ENCODE measurements at places on chromosomes 2 and 18. TPM values are rescaled to one million over a fixed set of nuclear protein-coding genes. Genes with fewer than 3 reads are reported as not detected.

DNA sequence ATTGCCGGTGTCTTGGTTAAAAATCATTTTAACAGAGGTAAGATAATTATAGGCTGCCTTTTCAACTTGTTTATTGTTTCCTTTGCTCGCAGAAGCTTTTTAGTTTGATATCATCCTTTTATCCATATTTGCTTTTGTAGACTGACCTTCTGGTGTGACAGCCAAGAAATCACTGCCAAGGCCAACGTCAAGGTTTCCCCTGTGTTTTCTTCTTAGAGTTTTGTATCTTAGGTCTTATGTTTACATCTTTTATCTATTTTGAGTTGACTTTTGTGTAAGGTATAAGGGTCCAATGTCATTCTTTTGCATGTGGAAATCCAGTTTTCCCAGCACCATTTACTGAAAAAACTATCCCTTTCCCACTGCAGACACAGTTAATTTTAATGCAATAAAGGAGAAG is 129.0 kb upstream of the ZFP36L2 start:
- DNase-seq = no peak

DNA sequence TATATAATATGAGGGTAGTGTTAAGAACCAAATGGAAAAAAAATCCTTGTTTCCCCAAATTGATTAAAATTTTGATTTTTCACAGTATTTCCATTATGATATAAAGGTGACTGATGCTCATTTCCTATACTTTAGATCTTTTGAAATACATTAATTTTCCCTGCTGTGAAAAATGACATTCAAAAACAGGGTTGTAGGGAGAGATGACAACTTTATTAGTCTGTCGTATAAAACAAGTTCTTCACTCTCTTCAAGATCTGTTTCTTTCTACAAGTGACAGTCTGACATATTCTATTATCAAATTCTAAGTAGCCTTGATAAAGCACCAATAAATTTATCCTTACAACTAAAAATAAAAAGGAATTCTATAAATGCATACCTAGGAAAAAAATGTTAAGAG is 45.3 kb upstream of the VWC2L start:
- DNase-seq = no peak

The CIDEA gene
- total RNA-seq = not detected

DNA sequence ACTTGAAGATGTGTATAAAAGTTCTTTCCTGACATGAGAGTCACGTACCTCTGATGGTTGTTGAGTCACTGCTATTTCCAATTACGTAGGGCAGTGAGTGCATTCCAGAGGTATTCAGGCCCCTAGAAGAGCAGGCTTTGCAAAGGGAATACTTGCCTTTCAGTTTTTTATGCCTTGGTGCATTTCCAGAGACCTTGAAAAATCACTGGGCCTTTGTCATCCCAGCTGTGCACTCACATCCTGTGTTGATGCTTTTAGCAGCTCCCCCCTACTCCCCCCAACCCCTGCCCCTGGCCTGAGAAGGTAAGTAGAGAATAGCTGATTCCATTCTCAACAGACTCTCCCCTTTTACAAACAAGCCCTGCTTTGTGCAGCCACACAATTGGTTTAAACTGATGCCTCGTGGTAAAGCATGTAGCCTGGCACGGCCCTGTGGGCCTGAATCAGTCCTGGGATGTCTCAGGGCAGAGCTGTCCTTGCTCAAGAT is 174.2 kb downstream of the PRPF40A start:
- no peak for DNase-seq

The BOLA3 gene
- 13.5 TPM for total RNA-seq

GRCh38 chr2:37325625-37326071 is 1.0 kb upstream of the PRKD3 start:
- no peak for DNase-seq

The ST6GAL2 gene
- not detected for total RNA-seq

- no peak for DNase-seq
Measured at GRCh38 chr18:70448588-70448987, 159.7 kb downstream of the SOCS6 start.

DNA sequence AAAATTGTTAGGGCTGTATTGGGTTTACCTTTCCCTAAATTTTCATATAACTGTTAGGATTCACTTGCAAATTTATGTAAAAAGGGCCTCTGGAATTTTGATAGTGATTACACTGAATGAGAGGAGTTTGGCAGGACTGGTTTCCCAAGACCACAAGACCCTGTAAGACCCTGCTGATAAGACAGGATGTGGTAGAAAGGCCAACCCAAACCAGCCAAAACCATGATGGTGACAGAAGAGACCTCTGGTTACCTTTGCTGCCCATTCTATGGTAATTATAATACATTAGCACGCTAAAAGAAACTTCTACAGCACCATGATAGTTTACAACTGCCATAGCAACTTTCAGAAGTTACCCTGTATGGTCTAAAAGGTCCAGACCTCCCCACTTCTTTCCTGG is 8.3 kb upstream of the CASP10 start:
- DNase-seq = no peak

GRCh38 chr2:73028841-73029240 is 42.7 kb downstream of the SFXN5 start:
- DNase-seq = no peak

- no peak for DNase-seq
Measured at GRCh38 chr2:74864728-74865722, 31.1 kb downstream of the HK2 start.

GRCh38 chr2:200378652-200379290 is 72.3 kb downstream of the SPATS2L start:
- DNase-seq = no peak

GRCh38 chr2:213087040-213087439 is 64.4 kb downstream of the IKZF2 start:
- no peak for DNase-seq

The EFR3B gene
- 0.14 TPM for total RNA-seq

- no peak for DNase-seq
Measured at GRCh38 chr2:104975371-104975770, 62.5 kb upstream of the MRPS9 start.

DNA sequence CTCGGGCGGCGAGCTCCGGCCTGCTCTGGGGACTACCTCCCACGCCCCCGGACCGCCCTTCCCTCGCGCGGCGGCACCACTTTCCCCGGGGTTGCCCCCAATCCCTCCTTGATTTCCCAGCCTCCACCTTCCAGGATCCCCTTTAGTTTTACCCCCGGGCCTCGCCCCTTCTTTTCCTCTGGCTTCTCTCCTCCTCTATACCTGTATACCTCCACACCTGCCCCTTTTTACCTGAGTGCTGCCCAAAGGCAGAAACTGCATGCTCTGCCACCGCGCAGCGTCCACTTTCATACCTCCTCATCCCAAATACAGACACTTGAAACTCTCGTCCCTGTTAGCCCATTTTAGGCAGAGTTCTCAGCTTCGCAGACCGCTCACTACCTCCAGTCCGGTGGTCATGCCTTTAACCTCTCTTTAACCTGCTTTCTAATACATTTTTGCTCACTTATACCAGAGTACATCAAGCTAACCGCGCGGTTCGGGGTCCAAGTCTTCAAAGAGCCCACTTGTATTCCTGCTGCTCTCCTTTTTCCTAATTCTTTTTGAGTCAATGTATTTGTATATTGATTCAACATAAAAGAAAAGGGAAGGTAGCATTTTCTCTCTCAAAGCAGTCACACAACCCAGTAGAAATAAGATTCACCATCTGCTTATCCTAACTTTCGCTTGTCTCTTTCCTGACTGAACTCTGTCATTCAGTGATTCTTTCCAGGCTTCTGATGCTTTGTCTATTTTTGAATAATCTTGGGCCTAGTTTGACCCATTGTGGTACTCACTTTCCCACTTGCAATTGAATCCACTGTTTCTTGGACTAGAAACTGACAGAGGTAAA is 901 bp downstream of the SPOPL start:
- DNase-seq = no peak

DNA sequence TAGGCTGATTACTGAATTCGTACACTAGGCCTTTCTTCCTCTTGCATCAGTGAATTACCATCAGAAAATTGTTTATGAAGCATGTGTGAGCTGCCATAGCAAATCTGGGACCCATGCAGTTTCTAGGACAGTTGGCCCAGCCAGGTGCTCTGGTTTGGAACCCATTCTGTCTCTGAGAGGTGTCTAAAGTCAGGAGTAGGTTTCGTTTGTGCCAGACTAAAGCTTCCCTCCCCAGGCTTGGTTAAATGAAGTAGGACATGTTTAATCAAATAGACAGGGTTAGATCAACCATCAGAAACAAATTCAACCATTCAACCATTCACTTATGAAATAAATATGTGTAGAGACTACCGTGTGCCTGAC is 176.9 kb downstream of the ALPK2 start:
- no peak for DNase-seq

DNA sequence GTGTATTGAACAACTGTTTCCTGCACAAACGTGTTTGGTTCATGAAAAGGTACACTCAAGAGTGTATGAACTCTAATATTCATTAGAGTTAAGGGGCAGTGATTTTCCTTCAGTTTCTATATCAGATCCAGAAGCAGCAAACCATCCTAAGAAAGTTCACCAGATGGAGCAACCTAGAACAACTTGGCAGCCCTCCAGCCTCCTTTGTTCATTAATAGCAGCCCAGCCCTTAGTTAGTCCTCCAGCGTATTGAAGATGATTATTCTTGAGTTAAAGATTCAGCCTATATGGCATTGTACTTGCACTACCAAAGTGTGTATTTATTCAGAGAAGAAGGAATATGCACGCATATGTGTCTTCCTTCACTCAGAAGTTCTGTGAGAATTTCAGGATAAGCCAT is 365.5 kb downstream of the SETBP1 start:
- DNase-seq = no peak

- no peak for DNase-seq
Measured at GRCh38 chr2:230410861-230411569, 5.0 kb upstream of the SP100 start.

Measured in naive thymus-derived CD8-positive, alpha-beta T cell (primary cell).